HuH-7.5 (cell line): ENCODE measurements at places on chromosomes 13 and 19.

GRCh38 chr13:105969761-105970160 lies 565.7 kb downstream of the EFNB2 start:
- DNase-seq: no peak

DNA sequence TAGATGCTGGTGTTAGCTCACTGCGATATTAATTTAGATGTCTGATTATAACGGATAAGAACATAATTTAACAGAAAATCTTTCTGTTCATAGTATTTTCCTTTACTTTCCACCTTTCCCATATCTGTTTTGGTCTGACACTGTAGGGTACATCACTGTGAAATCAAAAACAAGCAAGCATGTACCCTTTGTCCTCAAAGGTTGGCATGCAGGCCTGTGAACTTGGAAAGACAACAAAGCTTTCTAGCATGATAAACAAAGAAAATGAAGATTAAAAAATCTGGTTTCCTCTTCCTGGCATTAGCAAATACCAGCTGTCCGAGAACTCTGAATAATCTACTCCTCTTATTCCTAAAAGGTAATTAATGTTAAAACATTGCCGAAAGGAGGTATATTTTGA lies 31.6 kb downstream of the THSD1 start:
- DNase-seq: no peak

- no peak for DNase-seq
Measured at GRCh38 chr13:94783489-94783888, 71.1 kb upstream of the SOX21 start.

- DNase-seq: no peak
Measured at GRCh38 chr13:46347277-46347676, 39.8 kb downstream of the RUBCNL start.

DNA sequence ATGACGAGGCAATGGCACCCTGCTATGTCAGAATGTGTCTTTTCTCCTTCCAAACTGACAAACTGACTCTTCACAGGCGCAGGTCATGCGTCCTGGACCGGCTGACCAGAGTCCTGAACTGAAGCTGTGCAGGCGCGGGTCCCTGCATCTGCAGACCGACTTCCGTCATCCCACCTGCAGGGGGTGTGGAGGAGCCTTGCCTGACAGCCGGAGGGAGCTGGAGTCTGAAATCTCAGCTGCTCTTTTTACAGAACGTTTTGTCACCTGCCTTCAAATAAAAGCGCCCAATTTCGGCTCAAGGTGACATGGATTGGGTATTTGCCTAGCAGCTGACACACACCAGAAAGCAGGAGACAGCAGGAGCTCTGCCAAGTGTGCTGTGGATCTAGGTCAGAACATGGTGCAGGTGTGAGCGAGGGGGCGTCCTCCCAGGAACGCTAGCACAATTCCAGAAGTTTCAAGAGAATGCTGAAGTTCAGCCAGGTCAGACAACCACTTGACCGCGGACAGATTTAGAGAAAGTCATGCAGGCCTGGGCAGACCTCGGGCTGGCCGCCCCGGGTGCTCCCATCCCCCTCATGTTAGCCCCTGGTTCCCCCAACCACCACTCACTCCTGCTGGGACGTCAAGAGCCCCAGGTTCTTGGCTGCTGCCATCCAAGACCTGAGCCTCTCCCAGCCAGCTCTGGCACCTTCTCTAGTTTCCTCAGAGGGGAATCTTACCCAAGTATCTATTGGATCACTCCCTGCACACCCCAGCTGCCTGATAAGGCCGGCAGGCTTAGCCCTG lies 32.8 kb downstream of the ELL start:
- DNase-seq: peak; percentile 91

DNA sequence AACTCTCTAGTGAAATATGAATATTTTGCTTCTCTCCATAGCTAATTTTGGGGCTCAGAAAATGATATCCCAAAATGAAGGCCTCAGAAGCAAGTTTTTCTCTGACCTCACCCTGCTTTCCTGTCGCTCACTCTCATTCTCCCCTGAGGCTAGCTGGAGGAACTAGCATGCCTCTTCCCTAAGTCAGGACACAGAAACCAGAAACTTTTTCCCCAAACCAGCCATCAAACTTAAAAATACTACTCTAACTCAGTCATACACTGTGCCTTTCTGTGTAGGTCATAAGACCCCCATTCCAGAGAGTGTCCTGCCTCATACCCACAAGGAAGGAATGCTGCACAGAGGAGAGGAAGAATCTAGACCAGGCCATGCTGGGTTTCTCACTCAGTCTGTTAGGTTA lies 329.6 kb downstream of the PCDH20 start:
- DNase-seq: no peak

GRCh38 chr19:2488405-2488941 lies 12.5 kb downstream of the GADD45B start:
- no peak for DNase-seq

DNA sequence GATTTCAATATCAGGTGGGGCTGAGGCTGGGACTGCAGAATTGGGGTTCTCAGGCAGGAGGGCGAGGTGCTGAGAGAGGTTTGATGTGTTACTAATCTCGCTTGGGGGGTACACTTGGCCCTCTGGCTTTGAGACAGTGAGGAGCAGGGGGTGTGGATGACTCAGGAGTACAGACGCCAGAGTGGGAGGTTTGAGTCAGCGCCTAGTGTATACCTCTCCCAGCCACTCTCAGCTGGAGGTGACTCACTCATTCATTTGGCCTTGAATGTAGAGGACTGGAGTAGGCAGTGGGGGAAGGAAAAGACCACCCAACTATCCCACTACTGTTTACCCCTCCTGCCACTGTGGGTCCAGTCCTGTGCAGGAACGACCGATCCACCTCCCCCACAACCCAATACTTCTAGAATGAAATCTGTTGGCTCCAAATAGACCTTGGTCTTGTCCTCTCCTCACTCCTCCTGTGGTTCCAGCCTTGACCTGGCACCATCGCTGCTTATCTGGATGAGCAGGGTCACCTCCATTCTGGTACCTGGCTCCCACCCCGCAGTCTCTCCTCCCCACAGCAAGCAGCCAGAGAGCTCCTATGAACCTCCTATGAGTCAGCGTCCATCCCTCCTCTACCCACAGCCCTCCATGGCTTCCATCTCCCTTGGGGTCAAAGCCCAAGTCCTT lies 20.1 kb upstream of the ZNRF4 start:
- DNase-seq: no peak

- DNase-seq: peak; percentile 45
Measured at GRCh38 chr13:43132257-43132656, 108.9 kb downstream of the DNAJC15 start.

GRCh38 chr19:51807925-51808324 lies 13.0 kb downstream of the FPR3 start:
- no peak for DNase-seq

DNA sequence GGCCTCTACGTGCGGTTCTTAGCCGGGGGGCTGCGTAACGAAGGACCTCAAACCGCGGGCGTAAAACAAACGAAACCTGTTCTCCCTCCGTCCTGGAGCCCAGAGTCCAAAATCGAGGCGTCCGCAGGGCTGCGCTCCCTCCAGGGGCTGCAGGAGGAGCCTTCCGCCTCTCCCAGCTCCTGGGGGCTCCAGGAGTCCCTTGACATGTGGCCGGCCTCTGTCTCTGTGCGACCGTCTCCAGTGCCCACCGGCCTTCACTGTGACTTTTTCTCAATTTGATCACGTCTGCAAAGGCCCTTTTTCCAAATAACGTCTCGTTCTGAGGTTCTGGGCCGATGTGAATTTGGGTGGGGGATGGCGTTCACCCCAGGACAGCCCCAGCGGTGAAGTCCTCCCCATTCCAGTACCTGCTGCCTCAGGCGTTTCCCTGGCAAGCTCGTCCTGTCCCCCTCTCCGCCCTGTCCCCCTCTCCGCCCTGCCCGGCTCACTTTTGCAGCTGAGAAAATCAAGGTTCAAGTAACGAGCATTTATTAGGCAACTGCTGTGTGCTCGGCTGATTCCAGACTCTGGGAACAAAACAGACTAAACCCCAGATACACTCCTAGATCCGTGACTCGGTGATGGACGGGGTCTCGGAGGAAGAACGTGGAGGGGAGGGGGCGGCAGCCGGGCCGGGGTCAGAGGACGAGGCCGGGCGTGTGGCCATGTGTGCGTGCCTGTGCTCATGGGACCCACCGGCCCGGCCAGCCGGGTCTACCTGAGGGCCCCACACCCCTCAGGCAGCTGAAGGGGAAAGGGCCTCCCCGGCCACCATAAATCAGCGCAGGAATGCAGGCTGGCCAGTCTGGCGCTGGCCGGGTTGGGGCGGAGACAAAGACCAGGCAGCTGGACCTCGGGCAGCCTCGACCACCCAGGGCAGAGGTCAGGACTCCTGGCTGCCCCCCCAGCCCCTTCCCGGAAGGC lies 28.1 kb upstream of the WDR18 start:
- DNase-seq: no peak

DNA sequence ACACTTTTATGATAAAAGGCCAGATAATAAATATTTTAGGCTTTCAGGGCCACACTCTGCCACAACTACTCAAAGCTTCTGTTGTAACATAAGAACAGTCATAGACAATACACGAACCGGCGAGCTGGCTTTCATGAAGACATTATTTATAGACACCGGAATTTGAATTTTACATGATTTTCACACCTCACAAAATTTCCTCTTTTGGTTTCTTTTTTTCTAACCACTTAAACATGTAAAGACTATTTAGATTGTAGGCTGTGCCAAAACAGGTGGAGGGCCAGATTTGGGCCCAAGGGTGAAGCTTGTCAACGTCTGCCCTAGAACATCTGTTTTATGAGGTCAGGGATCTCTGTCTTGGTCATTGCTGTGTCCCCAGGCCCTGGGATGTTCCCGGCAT lies 29.7 kb upstream of the FXYD3 start:
- DNase-seq: no peak

DNA sequence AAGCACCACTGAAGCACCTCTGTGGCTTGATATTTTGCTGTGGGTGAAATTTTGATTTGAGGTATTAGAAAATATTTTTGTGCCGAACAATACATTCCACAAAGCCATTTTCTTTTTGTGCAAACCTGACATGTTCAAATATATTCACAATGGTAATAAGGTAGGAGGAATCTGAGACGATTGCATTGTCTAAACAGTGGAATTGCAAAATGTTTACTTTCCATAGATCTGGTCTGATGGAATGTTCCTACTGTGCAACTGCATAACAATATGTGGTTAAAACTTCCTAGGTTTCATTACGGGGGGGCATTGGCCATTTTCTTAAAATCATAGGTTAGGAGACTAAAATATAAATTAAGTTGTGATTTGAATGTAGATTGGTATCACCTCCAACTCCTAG lies 42.7 kb upstream of the AKAP11 start:
- no peak for DNase-seq

GRCh38 chr13:93771782-93772181 lies 545.2 kb downstream of the GPC6 start:
- DNase-seq: no peak

DNA sequence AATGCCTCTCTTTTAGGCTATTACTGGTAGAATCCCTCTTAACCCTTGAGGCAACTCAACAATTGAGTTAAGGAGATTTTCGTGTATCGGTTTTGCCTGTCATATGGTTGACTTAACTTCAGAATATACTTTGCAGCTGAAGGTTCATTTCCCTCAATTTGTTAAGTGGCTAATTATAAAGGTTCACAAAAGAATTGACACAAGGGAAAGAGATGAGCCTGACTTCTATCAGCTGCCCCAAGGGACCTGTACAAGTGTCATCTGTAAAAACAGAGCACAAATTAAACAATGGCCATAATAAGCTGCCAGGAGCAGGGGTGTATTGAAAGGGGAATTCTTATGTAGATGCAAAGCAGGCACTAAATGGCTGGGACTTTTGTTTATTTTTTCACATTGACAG lies 334.8 kb upstream of the OBI1 start:
- no peak for DNase-seq

DNA sequence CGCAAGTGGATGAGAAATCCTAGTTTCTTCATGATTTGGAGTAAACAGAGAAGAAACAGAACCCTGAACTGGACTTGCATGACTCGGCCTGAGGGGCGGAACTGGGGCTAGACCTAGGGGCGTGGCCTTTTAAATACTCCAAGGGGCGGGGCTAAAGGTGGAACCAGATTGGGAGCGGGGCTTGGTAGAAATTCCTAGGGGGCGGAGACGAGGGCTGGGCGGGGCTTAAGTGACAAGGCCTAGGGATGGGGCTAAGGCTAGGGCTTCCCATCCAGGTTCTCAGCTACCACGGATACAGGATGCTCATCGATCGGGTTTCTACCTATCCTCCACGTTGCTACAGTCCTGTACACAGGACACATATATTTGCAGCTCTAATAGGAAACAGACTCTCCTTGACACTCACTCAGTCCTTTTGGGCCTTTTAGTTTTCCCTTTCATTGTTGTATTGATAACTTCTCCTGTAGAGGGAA lies 372 bp upstream of the ZNF699 start:
- DNase-seq: no peak

- no peak for DNase-seq
Measured at GRCh38 chr13:27182054-27182453, 10.4 kb upstream of the USP12 start.

DNA sequence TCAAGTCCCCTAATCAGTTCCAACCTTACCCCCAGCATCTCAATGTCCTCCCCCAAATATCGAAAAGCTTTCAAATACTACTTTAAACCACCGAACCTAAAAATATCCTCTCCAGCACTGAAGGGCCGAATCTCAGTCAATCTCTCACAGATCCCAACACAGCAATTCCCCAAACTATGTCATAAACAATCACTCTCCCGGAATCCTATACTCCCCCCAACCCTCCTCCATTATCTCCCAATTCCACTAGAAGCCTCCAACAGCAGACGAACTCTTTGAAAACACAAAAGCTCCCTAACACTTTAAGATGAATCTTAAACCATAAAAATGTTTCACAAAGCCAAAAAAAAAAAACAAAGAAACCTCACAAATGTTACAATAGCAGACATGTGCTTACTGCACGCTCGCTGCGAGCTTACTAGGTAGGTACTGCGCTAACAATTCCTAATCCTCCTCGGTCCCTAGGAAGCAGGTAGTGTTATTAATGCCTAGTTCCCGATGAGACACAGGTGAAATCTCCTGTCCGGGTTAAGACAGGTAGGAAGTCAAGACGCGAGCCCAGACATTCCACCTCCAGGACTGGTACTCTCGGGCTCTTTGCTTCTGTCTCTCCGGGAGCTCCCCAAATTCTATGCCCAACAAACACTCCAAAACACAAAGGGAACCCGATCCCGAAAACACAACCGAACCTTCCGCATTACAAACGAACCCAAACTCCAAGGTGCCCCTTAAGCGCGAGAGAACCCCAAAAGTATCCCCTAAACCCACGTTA lies 14.2 kb downstream of the FBXO46 start:
- peak; percentile 57 for DNase-seq

GRCh38 chr13:105509981-105510762 lies 1025.3 kb downstream of the EFNB2 start:
- no peak for DNase-seq

GRCh38 chr13:99980201-99980823 lies 1.3 kb upstream of the ZIC2 start:
- no peak for DNase-seq
